ENCODE measurements at places on chromosomes 1 and 21.
A peak's percentile ranks its signal among the peaks of the same experiment; 100 is the strongest.

DNA sequence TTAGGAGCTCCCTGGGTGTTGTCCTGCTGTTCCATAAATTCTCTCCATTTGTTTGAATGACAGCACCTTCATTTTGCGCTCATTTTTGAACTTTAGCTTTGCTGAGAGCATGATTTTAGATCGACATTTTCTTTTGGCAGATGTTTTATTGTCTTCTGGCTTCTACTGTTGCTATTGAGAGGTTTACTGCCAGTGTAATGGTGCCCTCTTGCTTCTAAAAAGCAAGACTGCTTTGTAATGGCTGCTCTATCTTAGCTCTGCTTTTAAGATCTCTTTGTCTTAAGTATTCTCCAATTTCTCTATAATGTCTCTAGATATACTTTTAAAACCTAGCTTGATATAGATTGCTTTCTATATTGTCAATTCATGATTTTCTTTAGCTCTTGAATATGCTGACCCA is 27.8 kb downstream of the THEM4 start:
- DNase-seq: no peak

GRCh38 chr21:29313662-29314408 is 15.1 kb downstream of the BACH1 start:
- no peak for DNase-seq

- peak; percentile 14 for DNase-seq
Measured at GRCh38 chr21:41170442-41170841, 2.5 kb downstream of the BACE2 start.

GRCh38 chr1:57957576-57957975 is 533.7 kb upstream of the DAB1 start:
- DNase-seq: no peak

DNA sequence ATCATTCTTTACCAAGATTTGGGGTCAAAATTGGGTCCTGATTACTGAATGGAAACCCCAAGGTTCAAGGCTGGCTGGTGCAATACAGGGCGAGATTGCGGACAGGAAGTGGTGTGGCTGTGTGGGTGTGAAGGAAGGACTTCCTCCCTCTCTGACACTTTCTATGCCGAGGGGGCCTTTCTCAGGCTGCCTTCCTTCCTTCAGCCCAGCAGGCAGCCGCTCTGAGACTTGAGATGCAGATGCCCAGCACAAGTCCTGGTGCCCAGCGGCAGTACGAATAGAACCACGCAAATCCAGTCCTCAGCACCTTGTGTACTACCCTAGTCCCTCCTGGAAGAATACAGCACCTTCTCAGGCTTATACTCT is 16.3 kb downstream of the BATF3 start:
- DNase-seq: no peak

- DNase-seq: peak; percentile 36
Measured at GRCh38 chr1:204975568-204976235, 67.3 kb upstream of the CNTN2 start.

- peak; percentile 92 for DNase-seq
Measured at GRCh38 chr1:232891071-232891470, 59.3 kb upstream of the NTPCR start.

GRCh38 chr1:27872802-27873551 is 633 bp downstream of the THEMIS2 start:
- DNase-seq: no peak

- no peak for DNase-seq
Measured at GRCh38 chr1:43292216-43292615, 6.8 kb upstream of the C1orf210 start.

GRCh38 chr1:6495041-6495441 is 3.6 kb upstream of the PLEKHG5 start:
- DNase-seq: no peak

GRCh38 chr1:42385283-42385682 is 4.7 kb downstream of the RIMKLA start:
- DNase-seq: peak; percentile 8

DNA sequence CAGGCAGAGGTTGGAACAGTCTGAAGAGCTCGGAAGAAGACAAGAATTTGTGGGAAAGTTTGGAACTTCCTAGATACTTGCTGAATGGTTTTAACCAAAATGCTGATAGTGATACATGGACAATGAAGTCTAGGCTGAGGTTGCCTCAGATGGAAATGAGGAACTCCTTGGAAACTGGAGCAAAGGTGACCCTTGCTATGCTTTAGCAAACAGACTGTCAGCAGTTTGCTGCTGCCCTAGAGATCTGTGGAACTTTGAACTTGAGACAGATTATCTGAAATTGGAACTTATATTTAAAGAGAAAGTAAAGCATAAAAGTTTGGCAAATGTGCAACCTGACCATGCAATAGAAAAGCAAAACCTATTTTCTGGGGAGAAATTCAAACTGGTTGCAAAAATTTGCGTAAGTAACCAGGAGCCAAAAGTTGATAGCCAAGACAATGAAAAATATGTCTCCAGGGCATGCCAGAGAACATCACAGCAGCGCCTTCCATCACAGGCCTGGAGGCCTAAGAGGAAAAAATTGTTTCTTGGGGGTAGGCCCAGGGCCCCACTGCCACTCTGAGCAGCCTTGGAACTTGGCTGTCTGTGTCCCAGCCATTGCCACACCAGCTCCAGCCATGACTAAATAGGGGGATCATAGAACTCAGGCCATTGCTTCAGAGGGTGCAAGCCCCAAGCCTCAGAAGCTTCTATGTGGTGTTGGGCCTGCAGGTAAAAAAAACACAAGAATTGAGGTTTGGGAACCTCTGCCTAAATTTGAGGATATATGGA is 675.3 kb downstream of the LTN1 start:
- no peak for DNase-seq

- no peak for DNase-seq
Measured at GRCh38 chr1:203056516-203056915, 29.3 kb downstream of the MYOG start.

DNA sequence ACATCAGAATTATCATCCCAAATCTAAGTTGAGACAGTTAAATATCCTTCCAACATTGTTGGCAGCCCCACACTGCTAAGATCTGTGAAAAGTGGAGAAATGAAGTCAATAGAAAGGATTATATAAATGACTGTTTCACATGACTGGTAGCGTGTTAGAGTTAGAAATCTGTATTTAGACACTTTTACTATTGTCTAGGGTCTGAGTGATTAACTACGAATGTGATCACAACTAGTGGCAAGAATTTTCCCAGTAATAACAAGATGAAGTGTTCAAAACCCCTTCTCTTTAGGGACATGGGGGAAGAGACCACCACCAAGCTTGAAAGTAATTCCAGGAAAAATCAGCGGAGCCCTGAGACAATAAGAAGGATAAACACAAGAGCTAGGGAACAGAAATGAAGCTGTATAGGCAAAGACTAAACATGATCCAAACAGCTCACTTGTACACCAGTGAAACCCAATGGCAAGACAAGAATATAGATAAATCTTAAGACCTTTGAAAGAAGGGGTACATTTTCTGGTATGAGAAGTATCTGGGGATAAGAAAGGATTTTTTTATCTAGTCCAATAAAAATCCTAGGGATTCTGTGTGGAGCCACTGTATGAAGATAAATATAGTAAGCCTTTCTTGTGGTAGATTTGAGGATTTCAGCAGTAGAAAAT is 646.6 kb upstream of the USP24 start:
- DNase-seq: no peak

DNA sequence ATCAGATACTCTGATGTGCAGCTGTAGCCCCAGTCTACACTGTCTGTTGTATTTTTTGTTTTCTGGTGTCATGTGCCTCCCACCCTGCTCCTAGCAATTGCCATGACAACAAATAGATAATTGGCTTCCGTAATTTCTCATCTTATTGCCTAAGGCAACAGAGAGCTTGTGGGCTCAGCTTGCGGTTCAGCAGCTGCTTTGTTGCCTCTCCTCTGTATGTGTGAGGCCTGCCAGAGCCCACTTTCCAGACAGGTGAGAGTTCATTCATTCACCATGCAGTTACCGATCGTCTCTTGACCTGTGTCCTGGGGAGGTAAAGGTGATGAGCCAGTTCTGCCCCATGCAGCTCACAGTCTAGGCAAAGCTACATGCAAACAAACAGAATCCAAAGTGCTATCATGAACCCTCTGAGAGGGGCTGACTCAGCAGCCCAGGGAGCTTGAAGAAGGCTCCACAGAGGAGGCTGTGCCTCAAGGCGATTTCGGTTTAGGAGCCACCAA is 11.9 kb downstream of the LGALS8 start:
- DNase-seq: no peak

GRCh38 chr1:43802356-43802980 is 95.1 kb downstream of the ST3GAL3 start:
- no peak for DNase-seq

DNA sequence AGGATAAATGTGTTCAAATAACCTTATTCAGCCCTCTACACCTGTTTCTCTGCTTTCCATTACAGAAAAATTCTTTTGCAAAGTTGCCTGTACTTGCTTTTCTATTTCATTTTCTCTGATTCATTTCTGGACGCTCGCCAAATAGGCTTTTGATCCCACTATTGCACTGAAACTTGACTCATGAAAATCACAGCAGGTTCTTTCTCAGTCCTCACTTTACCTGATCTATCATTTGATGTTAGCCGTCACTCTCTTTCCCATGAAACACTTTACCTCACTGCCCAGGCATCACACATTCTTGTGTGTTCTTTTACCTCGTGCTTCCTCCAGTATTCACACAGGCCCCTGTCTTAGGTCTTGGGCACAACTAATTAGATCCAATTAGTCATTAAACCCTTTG is 26.2 kb downstream of the HSPA13 start:
- peak; percentile 9 for DNase-seq
